ENCODE measurements at places on chromosomes 12 and 14. TPM values are rescaled to one million over a fixed set of nuclear protein-coding genes. Genes with fewer than 3 reads are reported as not detected.

Gene MYF6
- not detected for total RNA-seq

Gene STAT2
- 46.9 TPM for total RNA-seq

Gene INHBC
- total RNA-seq: 0.07 TPM

Gene IQSEC3
- total RNA-seq: 0.07 TPM

Gene C12orf50
- total RNA-seq: not detected

Gene PRB2
- total RNA-seq: not detected

DNA sequence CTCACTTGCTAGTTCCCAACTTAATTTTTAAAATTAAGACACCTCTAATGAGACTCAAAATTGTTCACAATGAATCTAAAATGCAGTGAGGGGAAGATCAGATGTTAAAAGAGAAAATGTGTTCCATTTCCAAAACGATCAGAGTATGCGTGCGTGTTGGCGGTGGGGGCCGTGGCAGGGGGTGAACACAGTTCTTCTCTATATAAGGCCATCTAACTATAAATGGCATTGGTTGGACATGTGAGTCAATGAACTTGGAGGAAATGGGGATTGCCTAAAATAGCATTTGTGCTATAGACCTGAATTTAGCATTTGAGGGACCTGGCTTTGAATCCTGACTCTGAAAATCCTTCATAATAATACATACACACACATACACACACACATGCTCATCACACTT is 149.4 kb downstream of the FOXN3 start:
- H3K4me3 ChIP-seq: no peak overlapping the region
- H3K27me3 ChIP-seq: peaks cover 4% of the 10 kb centered on the region
- H3K27ac ChIP-seq: no peak overlapping the region
- DNase-seq: no peak
- H3K36me3 ChIP-seq: no peaks in the 10 kb centered on the region
- H3K4me1 ChIP-seq: no peaks in the 10 kb centered on the region

DNA sequence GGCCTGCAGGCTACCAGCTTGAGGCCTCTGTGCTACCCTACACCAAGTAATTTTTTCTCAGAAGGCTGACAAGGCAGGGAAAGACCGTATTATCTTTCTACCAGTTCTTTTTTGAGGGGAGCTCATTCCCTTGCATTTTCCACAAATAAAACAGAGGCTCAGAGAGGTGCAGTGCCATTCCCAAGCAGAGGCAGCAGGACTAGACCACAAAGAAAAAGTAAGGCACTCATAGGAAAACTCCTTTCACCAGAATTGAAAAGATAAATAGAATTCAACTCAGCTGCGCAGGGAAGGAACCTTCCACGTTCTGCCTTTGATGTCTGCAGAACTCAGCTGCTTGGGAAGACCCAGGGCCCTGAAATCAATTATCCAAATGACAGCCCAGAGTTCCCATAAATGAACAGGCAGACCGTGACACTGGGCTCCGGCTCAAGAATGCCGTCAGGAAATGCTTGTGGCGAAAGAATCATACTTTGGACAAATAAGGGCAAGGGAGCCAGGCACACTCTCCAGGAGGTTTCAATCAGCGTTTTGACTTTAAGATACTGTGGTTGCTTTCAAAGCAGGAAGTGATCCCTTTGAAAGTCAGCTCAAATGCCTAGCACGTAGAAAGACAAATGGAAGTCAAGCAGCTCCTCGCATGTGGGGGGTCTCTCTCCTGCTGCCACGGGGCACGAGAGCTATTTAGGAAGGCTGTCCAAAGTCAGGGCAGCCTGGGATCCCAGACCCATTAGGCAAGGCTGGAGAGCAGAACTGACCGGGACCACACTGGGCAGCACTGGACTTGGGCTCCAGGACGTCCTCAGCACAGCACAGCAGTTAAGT is 14.0 kb downstream of the KCTD10 start:
- H3K27me3 ChIP-seq: no peaks in the 10 kb centered on the region
- DNase-seq: no peak
- H3K36me3 ChIP-seq: peaks cover 44% of the 10 kb centered on the region
- H3K4me3 ChIP-seq: no peak overlapping the region
- peaks cover 36% of the 10 kb centered on the region for H3K4me1 ChIP-seq
- H3K27ac ChIP-seq: peak overlapping the region; percentile 26

DNA sequence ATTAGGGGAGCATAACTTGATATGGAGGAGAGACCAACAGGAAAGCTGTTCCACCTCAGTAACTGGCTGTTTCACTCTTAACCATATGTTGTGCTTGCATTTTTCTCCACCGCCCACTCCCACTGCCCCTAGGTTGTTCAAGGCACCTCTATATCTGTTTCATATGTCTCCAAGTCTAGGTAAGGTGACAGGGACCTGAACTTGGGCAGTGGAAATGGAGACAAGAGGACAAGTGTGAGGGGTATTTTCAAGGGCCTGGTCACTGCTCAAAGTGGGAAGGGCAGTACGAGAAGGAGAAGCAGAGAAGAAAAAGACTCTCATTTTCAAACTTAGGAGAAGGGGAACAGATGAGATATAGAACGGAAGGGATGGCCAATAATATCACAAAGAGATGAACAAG is 3.1 kb downstream of the SLC38A1 start:
- H3K4me1 ChIP-seq: peaks cover 39% of the 10 kb centered on the region
- DNase-seq: no peak
- peaks cover 25% of the 10 kb centered on the region for H3K36me3 ChIP-seq
- H3K27me3 ChIP-seq: no peaks in the 10 kb centered on the region
- peak overlapping the region; percentile 83 for H3K4me3 ChIP-seq

- H3K27me3 ChIP-seq: no peaks in the 10 kb centered on the region
- no peaks in the 10 kb centered on the region for H3K4me1 ChIP-seq
- DNase-seq: no peak
- no peak overlapping the region for H3K4me3 ChIP-seq
- H3K36me3 ChIP-seq: no peaks in the 10 kb centered on the region
Measured at GRCh38 chr14:51073731-51074130, 21.2 kb downstream of the TRIM9 start.

DNA sequence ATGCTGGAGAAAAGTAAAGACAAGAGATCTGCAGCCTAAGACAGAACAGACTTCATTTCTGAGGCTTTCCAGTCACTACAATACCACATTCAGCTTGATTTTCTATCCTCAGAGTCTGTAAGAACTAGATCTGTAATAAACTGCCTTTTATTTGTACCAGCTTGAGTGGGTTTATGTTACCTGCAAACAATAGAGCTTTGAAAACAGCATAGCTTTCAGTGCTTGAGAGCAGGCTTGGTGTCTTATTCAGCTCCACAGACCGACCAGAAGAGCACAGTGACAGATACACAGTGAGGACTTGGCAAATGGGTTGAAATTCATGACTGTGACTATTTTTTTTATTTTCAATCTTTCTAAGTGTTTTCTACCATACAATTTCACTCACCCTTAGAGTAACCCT is 207.8 kb upstream of the OTX2 start:
- DNase-seq: no peak
- no peaks in the 10 kb centered on the region for H3K27me3 ChIP-seq
- H3K27ac ChIP-seq: no peak overlapping the region
- no peak overlapping the region for H3K4me3 ChIP-seq

- no peaks in the 10 kb centered on the region for H3K27me3 ChIP-seq
- no peaks in the 10 kb centered on the region for H3K4me1 ChIP-seq
- H3K27ac ChIP-seq: no peak overlapping the region
- H3K4me3 ChIP-seq: no peak overlapping the region
- DNase-seq: no peak
- no peaks in the 10 kb centered on the region for H3K36me3 ChIP-seq
Measured at GRCh38 chr14:100488057-100488456, 99.2 kb downstream of the BEGAIN start.

DNA sequence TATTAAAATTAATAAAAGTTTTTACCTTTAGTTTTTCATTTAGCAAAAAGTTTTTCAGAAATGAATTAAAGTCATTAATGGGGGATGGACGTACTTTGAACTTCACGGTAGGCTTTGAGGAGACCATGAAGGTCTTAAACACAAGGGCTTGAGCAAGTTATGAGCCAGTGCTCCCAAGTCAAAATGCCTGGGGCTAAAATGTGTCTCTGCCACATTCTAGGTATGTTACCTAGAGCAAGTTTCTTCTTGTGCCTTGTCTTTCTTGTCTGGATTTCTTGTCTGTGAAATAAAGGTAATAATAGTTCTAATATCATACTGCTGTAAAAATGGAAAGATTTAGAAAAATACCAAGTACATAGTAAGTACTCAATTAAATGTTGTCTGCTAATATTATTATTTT is 132.7 kb upstream of the USP15 start:
- no peak overlapping the region for H3K27ac ChIP-seq
- no peak overlapping the region for H3K4me3 ChIP-seq
- H3K36me3 ChIP-seq: no peaks in the 10 kb centered on the region
- H3K4me1 ChIP-seq: no peaks in the 10 kb centered on the region
- H3K27me3 ChIP-seq: no peaks in the 10 kb centered on the region
- DNase-seq: no peak

- no peak for DNase-seq
- no peaks in the 10 kb centered on the region for H3K36me3 ChIP-seq
- H3K27ac ChIP-seq: no peak overlapping the region
Measured at GRCh38 chr12:2845280-2845679, 10.4 kb upstream of the NRIP2 start.

DNA sequence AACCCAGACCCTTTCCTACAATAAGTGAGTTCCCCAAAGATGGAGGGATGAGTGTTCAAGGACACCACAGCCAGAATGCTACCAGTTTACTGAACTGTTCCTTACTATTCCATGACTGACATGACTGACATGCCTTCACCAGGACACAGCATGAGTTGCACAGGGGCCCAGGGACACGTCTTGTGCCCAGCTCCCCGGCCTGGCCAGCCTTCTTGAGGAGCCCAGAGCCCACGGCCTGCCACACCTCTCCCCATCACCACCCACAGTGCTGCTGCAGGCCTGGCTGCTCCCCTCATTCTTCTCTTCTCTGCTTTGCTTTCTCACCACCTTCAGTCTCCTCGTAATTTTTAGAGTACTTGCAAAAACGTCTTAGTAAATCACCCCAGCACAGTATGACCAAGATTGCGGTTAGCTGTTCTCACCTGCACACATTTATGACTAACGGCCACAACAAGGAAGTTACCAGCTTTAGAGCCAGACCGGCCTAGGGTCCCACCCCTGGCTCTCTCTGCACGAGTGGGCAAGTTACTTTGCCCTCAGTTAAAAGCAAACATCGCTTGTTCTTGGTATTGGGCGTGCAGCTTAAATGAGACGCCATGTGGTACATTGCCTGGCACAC is 18.5 kb downstream of the PPP2R5E start:
- DNase-seq: no peak
- H3K27ac ChIP-seq: no peak overlapping the region
- H3K4me1 ChIP-seq: no peaks in the 10 kb centered on the region
- no peaks in the 10 kb centered on the region for H3K27me3 ChIP-seq
- no peak overlapping the region for H3K4me3 ChIP-seq
- H3K36me3 ChIP-seq: peaks cover 5% of the 10 kb centered on the region

DNA sequence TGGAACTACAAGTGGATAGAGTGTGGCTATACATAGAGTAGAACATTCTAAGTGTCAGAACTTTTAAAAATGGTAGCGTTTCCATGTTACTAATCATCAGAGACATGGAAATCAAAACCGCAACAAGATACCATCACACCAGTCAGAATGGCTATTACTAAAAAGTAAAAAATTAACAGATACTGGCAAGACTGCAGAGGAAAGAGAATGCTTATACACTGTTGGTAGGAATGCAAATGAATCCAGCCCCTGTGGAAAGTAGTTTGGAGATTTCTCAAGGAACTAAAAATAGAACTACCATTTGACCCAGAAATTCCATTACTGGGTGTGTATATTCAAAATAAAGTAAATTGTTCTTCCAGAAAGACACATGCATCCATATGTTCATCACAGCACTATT is 518.6 kb downstream of the NELL2 start:
- no peaks in the 10 kb centered on the region for H3K27me3 ChIP-seq
- H3K36me3 ChIP-seq: no peaks in the 10 kb centered on the region
- H3K27ac ChIP-seq: no peak overlapping the region
- no peaks in the 10 kb centered on the region for H3K4me1 ChIP-seq
- H3K4me3 ChIP-seq: no peak overlapping the region

All from K562 (cell line).